Lower leg skin (tissue), 4 donors: ENCODE measurements at places on chromosomes 12 and 14.

- peak; percentile 96 for DNase-seq
Measured at GRCh38 chr14:90697577-90698206, 118.5 kb downstream of the TTC7B start.

- DNase-seq: no peak
Measured at GRCh38 chr12:101859664-101860607, 17.4 kb upstream of the DRAM1 start.

DNA sequence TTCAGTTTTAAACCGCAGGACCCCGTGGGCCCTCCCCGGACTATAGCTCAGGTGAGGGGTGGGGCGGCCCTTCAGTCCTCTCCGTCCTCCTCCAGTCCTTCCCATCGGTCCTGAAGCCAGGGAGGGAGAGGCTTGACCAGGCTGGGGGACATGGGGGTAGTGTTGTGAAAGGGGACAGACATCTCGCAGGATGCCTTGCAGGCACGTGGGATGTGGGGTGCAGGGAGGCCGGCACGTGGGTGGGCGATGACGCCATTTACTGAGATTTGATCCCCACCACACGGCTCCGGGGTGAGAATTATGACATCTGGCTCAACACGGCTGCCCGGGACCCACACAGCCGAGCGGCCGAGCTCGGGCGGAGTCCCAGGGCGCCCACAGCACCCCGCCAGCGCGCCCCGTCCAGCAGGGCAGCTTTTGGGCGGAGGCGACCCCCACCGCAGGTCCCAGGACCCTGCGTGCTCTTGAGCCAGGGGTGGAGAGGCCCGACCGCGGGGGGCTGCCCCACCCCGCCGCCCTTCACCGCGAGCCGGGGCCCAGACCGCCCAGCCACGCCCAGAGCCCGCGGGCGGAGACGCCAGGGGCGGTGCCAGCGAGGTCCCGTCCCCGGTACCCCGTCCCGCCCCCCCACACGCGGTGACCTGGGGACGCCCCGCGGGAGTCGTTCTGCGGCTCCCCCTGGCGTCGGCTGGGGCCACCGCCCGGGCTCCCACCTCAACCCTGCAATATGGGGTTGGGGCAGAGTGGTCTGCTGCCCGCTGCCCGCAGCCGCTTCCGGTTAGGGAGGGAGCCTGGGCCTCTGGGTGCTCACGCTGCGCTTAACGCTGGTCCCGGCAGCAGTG, 3.3 kb upstream of the EXOC3L4 start:
- DNase-seq: no peak

GRCh38 chr14:63909984-63910383, 57.2 kb downstream of the SYNE2 start:
- no peak for DNase-seq

GRCh38 chr12:62916632-62917425, 18.1 kb downstream of the PPM1H start:
- no peak for DNase-seq

DNA sequence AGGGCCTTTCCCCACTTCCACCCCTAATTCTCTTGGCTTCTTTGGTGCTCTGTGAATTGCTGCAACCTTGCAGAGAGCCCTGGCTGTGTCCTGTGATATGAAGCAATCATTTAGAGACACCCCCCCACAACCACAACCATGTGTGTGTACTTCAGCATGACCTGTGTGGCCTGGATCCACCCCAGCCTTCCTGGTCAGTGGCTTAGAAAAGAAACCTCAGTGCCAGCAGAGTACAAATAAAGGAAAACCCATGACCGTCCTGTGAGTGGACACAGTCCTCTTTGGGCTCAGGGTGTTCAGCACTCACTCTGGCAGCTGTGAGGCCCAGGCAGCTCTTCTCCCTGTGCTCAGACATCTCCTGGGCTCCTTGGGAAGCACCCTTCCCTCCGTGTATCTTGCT, 206.6 kb upstream of the DIO3 start:
- DNase-seq: no peak

- peak; percentile 84 for DNase-seq
Measured at GRCh38 chr14:99733540-99734405, 49.7 kb downstream of the CYP46A1 start.

- DNase-seq: no peak
Measured at GRCh38 chr12:91792597-91792996, 353.0 kb downstream of the BTG1 start.

DNA sequence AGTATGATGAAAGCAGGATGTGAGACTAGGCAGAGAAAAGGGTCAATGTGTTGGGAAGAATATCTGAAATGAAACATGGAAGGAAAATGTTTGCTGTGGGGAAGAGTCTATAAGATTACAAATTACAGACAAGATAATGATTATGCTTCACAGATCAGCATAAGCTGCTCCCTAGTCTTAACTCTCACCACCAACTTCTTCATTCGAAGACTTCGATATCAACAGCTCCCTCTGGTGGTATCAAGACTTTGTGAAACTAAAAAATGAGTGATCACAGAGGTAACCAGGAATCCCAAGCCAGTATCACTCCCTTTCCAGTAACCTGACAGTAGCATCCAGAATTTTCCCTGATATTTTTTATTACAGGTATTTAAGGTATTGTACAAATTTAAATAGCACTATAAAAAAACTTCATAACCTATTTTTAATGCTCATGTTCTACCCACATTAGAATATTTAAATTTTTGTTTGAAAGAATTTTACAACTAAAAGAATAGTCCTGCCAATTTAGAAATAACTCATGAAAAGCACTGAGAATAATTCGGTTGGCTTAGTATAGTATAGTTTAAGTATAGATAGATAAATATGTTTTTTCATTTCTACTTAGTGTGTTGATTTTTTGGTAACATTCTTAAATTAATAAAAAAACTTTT, 84.4 kb downstream of the C2CD5 start:
- no peak for DNase-seq

- DNase-seq: peak; percentile 64
Measured at GRCh38 chr14:101707068-101707842, 54.3 kb upstream of the PPP2R5C start.

GRCh38 chr12:8561011-8561410, 20.3 kb upstream of the CLEC4E start:
- DNase-seq: no peak

- DNase-seq: no peak
Measured at GRCh38 chr12:17954788-17955187, 135.2 kb downstream of the RERGL start.

DNA sequence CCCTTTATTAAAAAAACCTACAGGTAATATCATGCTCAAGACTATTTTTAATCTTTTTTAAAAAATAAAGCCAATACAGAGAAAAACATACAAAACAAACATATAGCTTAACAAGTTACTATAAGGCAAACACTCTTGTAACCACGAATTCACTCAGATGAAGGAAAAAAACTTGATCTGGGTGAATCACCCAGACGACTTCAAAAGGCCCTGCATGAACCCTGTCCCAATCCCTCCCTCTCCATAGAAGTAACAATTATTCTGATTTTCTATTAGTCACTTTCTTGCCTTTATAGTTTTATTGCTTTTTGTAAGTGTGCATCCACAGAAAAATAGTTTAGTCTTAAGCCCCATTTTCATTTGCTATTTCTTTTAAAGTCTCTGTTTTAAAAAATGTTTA, 72.6 kb downstream of the LRP6 start:
- no peak for DNase-seq

DNA sequence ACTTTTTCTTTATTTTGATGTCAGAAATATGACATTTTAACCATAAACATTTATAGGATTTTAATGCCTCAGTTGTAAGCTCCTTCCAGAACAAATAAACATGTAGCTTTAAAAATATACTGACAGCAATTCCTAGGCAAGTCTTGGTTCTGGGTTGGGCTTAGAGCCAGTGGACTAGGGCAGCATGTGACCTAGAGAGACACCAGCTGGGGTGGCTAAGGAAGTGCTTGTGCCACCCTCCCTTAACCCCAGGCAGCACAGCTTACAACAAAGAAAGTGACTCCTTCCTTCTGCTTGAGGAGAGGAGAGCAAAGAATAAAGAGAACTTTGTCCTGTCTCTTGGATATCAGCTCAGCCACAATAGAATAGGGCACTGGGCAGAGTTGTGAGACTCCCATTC, 61.6 kb upstream of the KTN1 start:
- DNase-seq: no peak

GRCh38 chr14:42421377-42422078, 814.9 kb downstream of the LRFN5 start:
- DNase-seq: no peak

DNA sequence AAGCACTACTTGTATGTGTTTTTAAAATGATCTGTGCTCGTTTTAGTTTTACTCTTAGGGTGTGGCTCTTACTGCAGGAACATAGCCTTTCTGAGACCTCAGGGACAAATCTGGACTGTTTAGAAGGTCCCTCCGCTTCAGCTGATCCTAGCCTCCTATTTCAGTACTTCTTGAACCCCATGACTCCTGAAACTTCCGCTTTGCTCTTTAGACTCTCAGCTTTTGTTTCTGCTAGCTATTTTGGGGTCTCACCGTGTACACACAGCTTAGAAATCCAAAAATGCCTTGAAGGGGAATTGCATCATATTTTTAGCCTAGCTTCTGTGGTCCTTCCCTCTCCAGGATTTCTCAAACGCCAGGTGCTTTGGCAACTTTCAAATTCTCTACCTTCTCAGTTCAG, 8.3 kb downstream of the OR11G2 start:
- no peak for DNase-seq

DNA sequence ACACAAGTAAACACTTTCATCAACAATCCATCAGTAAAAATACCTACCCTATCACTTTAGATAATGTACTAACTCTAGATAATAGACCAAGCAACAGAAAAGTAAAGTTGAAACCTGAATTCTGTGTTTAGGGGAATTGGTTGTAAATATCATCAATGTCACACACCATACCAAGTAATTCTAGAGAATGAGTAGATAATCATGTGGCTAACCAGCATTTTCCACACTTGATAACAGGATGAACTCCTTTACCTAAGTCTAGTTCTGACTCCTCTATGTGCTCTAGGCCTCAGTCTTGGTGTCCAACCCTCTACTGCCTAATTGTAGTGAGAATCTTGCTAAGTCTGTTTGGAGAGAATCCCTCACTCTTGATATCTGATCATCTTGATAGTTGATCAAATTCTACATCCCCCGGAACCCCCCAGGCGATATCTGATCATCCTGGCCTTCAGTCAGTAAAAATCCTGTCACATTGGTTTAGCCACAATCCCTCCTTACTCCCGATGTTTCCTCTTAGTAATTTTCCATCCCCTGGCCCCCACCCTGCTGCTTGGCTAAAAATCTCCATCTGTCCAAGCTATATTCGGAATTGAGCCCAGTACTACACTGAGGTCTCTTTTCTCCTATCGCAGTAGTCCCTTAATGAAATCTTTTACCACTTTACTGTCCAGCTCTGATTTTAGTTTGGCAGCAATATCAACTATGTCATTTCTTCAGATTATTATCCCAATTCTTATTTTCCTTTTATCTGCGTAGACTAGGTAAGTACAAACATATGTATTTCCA, 3.4 kb upstream of the SLCO1A2 start:
- DNase-seq: no peak

DNA sequence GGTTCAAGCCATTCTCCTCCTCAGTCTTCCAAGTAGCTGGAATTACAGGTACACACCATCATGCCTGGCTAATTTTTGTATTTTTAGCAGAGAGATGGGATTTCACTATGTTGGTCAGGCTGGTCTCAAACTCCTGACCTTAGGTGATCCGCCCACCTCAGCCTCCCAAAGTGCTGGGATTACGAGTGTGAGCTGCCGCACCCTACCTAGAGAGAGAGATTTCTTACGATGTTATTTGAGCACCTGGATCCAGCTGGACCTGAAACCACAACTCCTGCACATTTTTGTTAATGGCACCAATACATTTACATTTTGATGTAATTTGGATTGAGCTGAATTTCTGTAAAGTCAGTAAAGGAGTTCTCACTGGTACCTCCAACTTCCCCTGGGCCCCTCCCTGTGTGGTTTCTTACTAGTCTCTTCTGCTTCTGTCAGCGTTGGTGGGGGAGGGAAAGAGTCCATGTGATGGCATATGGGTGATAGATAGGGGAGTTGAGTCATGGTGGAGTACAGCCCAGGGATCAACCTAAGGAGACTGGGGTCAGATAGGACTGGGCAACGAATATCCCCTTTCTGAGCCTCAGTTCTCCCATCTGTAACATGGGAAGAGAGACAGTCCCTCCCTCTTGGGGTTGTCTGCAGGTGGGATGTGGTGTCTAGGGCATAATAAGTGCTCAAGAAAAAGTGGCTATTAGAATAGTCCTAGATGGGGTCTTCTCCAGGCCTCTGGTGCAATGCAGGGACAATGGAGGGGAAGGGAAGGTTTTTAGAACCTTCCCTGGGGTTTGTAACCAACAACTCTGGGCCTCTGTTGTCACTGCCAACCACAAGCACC, 83.3 kb upstream of the MED13L start:
- no peak for DNase-seq

DNA sequence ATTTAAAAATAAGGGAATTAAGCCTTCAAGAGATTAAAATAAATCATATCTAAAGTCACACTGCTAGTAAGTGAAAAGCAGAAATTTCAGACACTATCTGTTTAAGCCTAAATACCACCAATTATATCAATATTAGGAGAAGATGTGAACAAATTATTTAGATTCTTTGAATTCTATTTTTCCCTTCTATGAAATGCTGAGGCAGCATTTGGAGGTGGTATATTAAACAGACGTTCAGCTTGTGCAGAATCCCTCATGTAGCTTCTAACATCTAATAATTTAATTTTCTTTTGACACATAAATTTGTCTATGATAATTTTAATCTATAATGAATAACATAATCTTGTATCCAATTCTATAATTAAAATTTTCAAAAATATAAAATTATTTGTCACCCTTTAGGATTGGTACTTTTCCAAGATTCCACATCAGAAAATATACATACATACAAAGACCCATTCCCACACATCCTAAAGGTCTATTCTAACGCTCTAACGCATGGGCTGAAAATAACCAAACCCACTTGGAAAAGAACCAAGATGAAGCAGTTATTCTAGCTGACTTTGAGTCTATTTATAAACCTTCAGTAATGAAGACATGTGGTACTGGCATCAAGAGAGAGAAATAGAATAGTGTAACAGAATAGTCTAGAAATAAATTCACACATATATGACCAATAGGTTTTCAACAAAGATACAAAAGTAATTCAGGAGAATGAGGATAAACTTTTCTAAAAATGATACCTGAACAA, 751.8 kb downstream of the GALC start:
- no peak for DNase-seq

DNA sequence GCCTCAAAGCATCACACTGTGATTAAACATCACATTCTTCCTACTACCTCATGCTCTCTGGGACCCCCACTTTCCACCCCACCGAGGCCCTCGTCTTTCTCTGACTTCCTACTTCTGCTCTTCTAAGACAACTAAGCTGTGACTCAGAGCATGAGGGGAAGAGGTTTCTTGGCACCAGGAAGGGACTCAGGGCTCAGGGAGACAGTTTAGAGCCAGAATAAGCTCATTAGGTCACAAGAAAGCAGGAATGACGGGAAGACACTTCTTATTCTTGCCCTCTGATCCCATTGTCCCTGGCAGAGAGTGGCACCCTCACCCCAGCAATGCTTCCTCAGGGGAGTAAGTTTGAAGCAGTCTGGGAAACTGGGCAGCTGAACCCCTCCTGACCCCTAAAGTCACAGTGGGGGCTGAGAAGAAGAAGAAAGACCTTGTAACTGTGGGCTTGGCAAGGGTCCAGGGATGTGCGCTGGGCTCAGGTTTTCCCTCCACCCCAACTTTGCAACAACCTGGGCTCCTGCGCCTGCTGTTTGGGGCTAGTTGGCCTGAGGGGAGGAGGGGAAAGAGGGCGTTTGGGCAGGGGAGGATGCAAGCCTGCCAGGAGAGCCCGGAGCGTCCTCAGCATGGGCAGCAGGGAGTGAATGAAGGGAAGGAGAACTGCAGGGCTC, 64.6 kb upstream of the ACTN1 start:
- DNase-seq: no peak

- no peak for DNase-seq
Measured at GRCh38 chr12:45756666-45757065, 27.2 kb downstream of the ARID2 start.
